NCI-H1436 (cell line): ENCODE measurements at places on chromosomes 12 and 14.

- peak; percentile 45 for DNase-seq
Measured at GRCh38 chr14:49173765-49174373, 412.3 kb downstream of the RPS29 start.

DNA sequence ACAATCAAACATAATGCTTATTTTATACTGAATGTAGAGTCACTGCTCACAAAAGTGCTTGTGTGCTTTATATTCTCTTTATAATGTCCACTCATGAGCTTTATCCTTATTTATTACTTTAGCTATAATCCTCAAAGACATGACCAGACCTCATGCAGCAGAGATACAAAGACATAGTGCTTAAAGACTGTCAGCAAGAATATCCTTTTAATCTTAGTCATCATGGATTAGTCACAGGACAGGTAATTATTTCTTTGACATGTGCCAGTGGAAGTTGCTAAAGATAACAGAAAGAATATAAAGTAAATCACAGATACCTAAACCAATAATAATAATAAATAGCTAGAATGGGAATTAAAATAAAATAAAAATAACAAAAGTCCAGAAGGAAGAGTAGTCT is 707.5 kb downstream of the BCL11B start:
- no peak for DNase-seq

DNA sequence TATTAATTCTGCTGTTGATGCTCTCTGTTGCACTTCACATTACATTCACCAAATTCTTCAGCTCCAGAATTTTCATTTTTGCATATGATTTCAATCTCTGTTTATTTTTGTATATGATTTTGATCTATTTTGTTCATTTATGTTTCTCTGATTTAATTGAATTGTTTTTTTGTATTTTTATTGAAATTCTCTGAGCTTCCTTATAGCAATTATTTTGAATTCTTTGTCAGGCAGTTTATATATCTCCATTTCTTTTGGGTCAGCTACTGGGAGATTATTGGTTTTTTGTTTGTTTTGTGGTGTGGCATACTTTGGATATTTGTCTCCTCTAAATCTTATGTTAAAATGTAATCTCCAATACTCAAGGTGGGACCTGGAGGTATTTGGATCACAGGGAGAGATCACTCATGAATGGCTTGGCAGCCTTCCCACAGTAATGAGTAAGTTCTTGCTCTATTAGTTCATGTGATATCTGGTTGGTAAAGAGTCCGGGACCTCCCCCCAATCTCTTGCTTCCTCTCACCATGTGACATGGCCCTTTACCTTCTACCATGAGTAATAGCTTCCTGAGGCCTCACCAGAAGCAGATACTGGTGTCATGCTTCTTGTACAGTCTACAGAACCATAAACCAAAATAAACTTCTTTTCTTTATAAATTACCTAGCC is 8.7 kb upstream of the TCL1A start:
- DNase-seq = no peak

GRCh38 chr12:104952816-104953215 is 5.3 kb downstream of the SLC41A2 start:
- DNase-seq = no peak

GRCh38 chr14:36479344-36479743 is 40.7 kb downstream of the NKX2-1 start:
- no peak for DNase-seq

DNA sequence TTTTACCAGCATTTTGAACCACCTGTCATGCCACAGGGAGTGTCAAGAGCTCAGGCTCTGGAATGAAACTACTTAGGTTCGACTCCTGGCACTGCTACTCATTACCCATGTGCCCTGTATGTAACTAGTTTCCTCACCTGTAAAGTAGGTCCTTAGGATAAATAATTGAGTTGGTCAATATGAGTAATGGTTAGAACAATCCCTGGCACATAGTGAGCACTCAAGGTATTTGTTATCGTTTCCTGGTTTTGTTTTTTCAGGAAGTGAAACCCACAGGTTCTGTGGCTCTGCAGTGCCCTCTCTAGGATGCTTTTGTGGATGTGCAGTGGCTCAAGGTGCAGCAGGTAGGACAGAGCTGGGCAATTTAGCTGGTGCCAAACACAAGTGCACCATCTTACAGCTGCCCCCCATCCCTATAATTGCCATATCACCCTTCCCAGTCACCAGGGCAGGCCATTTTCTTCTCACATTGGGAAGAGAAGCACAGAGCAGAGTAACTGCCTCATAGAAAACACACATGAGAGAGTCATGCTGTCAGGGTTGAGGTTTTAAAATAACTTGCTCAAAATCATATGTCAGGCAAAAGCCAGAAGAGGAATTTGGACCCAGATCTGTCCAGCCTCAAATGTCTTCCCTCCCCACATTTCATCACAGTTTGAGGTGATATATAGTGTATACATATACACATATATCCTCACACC is 297.5 kb downstream of the RPAP3 start:
- peak; percentile 12 for DNase-seq

DNA sequence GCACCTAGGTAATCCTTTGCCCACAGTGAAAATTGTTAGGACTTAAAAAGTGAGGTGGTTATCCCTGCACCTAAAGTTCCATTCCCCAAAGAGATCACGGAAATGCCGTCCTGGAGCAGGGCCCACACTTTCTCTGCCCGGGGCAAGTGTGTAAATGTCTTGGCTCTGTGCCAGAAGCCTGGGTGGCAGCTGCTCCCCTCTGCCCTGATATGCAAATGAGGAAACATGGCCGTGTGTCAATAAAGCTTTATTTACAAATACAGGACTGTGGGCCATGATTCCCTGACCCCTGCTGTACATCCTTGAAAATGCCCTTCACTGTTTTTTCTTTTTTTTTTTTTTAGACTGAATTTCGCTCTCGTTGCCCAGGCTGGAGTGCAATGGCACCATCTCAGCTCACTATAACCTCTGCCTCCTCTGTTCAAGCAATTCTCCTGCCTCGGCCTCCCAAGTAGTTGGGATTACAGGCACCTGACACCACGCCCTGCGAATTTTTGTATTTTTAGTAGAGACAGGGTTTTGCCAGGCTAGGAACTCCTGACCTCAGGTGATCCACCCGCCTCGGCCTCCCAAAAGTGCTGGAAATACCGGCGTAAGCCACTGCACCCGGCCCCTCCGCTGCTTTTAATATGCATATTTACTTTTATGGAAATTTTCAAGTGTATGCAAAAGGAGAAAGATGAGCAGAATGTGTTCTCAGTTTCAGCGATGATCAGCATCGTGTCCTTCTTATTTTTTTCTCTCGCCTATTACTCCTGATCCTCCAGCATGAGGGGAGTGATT is 75.5 kb downstream of the GALNT9 start:
- no peak for DNase-seq

DNA sequence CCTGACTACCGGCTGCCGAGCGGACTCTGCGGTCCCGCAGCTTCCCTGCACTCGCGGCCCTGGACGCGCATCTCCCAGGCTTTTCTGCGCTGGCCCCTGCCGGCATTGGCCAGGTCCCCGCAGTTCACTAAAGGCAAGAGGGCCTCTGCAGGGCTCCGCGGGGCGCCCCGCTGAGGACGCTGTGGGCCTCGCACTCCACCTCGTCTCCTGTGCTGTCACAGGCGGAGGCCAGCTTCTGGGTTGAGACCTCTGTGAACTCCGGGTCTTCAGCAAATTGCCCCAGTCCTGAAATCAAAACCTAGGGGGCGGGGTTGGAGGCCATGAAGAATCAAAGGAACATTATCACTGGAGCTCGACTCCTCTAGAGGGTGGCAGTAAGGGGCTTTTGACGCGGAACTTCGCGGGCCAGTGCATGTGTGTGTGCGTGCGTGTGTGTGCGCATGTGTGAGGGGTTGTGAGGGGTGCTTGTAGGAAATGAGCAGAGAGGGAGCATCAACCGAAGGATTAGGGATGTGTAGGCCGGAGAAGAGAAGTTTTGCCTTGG is 68.5 kb upstream of the CAPRIN2 start:
- no peak for DNase-seq

DNA sequence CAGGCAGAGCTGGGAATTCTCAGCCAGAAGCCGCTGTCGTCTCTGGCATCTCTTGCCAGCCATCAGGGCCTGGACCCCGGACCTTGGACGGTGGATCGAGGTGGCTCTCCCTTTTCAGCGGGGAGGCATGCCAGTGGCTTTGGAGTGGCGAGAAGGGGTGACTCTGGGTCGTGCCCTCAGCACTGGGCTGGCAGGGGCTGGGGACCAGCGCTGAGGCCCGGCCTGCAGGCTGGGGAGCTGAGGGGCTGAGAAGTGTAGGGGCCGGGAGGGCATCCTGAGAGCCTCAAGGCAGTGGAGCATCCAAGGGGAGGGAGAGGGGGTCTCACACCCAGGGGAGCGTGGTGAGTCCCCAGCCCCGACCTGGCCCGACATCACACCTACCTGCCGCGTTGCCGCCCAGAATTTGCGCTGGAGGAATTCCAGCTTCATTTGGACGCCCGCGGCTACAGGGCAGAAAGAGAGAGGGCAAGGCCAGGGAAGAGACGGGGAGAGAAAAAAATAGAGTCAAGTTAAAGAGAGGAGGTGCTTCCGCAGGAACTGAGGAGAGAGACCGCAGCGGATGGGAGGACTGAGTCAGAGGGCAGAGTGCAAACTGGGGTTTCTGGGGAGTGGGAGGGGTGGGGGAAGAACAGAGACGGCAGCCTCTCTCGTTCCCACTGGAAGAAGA is 9.0 kb upstream of the LRTM2 start:
- no peak for DNase-seq

DNA sequence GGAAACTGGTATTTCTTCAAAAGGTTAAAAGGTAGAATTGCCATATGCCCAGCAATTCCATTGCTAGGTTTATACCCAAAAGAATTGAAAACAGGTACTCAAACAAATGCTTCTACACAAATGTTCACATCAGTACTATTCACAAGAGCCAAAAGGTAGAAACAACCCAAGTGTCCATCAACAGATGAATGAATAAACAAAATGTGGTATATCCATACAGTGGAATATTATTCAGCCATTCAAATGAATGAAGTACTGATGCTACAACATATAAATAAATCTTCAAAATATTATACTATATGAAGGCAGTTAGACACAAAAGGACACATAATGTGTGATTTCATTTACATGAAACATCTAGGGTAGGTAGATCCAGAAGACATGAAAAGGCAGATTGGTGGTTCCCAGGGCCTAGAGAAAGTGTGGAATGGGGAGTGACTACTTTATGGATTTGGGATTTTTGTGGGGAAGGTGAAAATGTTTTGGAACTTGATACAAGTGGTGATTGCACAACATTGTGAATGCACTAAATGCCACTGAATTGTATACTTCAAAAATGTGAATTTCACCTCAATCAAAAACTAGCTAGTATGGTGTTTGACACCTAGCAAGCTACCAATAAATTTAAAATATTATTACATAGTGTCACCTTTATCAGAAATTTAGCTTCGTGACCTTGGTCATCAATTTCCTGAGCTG is 41.7 kb downstream of the LIN52 start:
- DNase-seq = no peak

- DNase-seq = no peak
Measured at GRCh38 chr12:94839347-94839746, 164.2 kb downstream of the NDUFA12 start.

GRCh38 chr12:113292091-113292490 is 42.8 kb downstream of the SLC8B1 start:
- no peak for DNase-seq

DNA sequence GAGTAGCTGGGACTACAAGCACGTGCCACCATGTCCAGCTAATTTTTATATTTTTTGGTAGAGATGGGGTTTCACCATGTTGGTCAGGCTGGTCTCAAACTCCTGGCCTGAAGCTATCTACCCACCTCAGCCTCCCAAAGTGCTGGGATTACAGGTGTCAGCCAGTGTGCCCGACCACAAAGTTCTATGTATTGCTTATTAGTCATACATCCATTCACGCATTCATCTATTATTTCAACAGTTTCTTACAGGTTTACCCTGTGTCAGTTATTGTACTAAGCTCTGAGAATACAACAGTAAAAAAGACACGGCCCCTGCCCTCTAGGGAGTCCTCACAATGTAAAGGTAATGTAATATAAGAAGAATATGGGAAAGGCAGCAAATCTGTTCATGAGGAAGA is 188.9 kb upstream of the BTG1 start:
- no peak for DNase-seq

DNA sequence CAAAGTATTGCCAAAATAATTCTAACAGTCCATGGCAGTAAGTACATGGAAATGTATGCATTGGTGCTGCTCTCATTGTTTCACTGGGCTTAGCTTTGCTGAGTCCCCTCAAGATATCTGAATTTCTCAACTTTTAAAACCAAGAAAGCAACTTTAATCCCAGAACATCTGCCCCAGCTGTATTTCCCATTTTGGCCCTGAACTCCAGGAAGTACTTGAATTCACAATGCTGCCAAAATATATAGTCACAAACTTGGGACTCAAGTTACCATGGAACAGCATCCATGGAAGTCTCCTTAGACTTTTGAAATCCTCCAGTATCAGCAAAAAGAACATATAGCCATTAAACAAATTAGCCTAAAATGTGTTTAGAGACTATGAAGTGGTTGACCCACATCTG is 78.5 kb upstream of the FLRT2 start:
- no peak for DNase-seq

DNA sequence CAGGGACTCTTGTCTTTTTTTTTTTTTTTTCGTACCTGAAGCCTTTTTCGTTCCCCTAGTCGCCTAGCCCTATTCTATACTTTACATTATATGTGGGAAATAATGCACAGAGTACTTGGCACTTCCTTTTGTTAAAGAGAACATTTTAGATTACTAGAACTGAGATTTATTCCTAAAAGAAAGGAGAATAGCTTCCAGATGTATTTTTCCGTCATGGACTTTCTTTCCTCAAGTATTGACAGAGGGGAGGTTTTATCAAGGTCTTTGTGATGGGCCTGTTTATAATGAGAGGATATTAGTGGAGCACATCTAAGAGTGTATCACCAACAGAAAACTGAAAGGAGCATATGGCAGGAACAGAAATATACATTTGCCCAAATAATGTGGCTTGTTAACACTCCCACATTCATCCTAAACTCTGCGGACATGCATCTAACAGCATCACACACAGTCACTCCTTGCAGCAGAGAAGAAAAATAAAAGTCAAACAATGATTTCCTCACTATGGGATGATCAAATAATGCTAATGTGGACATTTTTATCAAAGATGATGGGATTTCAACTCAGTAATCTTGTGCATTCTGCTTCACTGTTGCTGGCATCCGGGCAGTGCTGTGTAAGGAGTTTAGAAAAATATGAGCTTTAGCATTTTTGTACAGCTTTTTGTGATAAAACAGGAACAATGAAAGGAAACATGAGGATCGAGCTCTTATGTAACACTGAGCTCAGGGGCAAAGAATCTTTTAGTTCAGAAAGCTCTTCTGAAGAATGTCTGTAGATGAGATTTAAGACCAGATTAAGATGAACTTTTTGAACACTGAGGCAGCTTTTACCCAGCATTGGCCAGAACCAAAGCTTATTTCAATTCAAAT is 183.1 kb downstream of the EGLN3 start:
- DNase-seq = no peak

DNA sequence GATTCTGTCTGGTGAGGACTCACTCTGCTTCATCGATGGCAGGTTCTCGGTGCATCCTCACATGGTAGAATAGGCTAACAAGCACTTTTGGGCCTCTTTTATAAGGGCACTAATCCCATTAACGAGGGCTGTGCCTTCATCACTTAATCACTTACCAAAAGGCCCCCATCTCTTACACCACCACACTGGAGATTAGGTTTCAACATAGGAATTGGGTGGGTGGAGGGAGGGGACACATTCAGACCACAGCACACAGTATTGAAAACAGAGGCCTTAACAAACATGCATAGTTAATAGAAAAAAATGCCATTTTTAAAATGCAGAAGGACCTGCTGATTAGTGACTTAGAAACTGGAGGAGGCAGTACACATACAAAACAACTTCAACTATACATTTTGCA is 61.6 kb downstream of the SPPL3 start:
- DNase-seq = no peak
